ENCODE measurements at places on chromosomes 16 and 17. TPM values are rescaled to one million over a fixed set of nuclear protein-coding genes. Genes with fewer than 3 reads are reported as not detected.

The CAPN15 gene
- total RNA-seq, result 38.1 TPM

The BCAS3 gene
- total RNA-seq, result 13.8 TPM

The SUZ12 gene
- 8.1 TPM for total RNA-seq

The NUDT7 gene
- total RNA-seq, result 4.1 TPM

The LGALS9C gene
- total RNA-seq, result not detected

The MSLN gene
- 1.9 TPM for total RNA-seq

The KRTAP4-3 gene
- total RNA-seq, result not detected

The ACSM2A gene
- 0.28 TPM for total RNA-seq

The PTX4 gene
- total RNA-seq, result not detected

The TBKBP1 gene
- 6.2 TPM for total RNA-seq

The ABCC11 gene
- total RNA-seq, result 0.20 TPM

DNA sequence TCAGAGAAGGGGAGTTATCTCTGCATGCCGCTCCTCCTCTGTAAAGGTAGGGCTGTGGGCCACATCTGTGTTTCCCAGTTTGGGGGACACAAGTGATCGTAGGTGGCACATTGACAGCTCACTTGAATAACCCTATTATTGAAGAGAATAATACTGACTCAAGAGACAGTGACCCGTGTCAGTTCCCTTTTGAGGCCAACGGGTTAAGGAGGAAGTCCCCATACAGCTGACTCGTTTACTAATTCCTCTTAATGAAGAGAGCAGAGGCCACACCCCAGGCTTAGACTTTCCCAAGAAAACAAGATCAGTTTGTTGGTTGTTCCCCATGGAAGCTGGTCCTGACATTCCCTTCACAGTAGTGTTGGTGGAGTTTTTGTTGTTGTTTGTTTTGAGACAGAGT is 33.0 kb downstream of the IL4R start:
- no peak for DNase-seq

DNA sequence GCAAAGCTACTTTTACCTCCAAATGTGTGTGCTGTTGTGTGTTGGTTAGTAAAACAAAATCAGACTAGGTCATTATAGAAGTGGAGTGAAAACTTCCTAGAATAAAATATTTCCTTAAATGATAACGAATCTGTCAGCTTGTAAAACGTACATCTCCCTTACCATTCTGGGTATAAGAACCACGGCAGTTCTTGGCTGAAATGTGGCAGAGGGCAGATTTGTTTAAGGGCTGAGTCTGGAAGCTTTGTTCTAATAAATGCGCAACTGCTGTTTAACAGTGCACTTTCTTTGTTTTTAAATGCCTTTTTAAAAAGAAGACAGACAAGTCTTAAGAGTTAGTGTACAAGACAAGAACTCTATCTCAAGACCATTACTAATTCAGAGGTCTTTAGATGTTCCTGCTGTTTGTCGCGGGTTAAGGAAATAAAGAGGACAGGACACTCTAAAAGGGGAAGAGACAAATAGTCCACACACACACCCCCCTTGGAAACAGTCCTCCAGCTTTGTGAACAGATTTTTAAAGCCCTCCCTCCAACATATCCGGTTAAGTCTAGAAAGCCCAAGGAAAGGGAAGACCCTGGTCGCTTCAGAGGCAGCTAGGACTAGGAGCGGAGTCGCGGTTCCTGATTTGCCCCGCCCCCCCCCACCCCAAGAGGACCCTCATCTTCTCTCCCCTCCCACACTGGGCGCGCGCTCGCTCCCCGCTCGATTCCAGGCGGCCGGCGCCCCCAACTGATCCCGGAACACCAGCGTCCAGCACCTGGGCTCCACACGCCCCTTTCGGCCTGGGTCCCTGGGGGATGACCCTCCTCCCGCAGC is 658 bp downstream of the SYNRG start:
- no peak for DNase-seq

GRCh38 chr16:85677383-85677967 is 11.3 kb downstream of the GINS2 start:
- DNase-seq, result no peak

DNA sequence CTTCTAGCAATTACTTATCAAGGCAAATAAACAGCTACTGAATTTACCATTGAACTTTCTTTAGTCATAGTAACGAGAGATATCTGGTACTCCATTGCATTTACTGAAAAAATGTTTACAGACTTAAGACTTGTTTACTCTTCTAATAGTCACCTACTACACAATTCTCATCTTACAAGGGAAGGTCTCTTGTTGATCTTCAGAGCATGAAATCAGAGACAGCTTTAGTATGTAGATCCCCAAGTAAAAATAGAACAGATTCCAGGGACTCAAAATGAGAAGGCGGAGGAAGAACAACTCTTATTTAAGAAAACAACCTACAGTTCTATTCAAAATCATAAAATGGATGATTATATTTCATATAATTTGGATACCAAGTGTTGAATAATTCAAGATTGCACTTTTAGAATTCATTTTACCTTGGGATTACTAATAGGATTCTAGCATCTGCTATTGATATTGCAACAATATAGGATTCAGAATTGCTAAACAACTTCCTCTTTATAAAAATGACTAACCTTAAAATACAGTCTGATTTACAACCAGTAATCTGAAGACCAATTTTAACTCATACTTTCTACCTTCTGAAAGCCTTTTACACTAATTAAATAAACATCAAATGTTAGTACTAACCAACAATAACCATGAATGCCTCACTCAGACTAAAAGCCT is 20.8 kb downstream of the UBE2G1 start:
- DNase-seq, result no peak

DNA sequence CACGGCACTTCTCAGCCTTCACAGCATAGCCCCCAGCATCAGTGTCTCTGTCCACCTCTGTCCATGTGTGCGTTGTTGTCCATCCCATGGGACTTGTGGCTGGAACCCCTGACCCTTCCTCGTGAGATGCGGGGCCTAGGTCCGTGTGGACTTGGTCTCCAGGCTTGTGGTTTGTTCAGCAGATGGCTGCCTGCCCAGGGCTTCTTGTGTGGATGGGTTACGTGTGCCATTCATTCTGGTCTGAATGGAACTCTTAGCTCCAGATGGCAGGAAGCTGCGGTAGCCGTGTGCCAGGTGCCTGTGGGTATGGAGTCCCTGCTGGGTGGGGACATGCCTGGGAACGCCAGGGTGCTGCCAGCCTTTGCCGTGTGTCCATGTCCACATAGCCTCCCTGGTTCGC is 31.7 kb upstream of the NUDT16L1 start:
- no peak for DNase-seq

GRCh38 chr16:48479955-48480354 is 94.7 kb upstream of the SIAH1 start:
- no peak for DNase-seq

GRCh38 chr17:79045842-79046196 is 21.9 kb downstream of the C1QTNF1 start:
- no peak for DNase-seq

DNA sequence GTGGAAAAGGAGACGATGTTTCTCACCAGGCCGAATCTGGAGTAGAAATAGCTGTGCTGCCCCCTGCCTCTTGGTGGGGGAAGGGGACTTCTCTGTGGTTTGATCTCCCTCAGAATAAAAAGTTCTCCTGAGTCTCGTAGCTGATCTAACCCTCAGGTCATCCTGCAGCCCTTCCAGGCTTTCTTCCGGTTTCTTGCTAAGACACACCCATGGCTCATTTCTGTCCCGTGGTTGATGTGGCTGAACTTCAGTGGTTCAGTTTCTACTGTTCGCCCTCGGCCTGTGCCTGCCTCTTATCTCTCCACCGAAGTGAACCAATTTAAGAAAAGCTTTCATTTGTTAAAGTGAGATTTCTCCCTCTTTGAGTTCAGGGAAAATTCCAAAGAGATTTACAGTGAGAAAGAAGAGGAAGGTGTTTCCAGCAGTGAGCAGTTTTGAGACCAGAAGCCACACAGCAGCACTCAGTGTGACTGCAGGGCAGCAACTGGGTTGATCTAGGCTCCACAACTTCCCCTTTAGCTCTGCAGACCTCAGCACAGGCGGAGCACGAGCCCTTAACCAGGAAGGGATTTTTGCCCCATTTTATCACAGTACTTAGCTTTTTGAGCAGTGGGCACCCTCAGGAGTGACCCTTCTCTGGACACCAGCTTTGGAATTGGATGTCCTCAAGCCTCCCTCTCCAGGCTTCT is 34.9 kb upstream of the CACNG5 start:
- no peak for DNase-seq

GRCh38 chr17:35065880-35066279 is 2.4 kb upstream of the RFFL start:
- DNase-seq, result no peak

DNA sequence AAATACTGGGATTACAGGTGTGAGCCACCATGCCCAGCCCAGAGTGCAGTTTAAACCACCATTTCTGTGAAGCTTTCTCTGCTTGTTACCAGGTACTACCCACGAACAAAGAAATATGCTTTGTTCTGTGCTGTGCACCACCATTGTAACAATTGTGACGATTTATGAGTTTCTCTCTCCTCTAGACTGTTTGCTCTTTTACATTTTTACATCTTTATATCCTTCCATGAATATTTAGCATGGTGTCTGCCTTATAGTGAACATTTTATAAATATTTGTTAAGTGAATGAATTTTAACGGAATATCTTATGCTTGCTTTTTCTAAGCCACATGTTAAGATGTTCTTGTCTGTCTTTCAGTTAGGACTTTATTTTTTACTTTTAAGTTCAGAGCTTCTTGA is 60.3 kb downstream of the OMG start:
- no peak for DNase-seq

- no peak for DNase-seq
These were observed 30.7 kb upstream of the MED9 start for GRCh38 chr17:17445925-17446665.

- DNase-seq, result no peak
These were observed 67.0 kb downstream of the PRMT7 start for GRCh38 chr16:68377667-68378393.

- DNase-seq, result no peak
These were observed 129.1 kb downstream of the SNX11 start for GRCh38 chr17:48236681-48237134.

DNA sequence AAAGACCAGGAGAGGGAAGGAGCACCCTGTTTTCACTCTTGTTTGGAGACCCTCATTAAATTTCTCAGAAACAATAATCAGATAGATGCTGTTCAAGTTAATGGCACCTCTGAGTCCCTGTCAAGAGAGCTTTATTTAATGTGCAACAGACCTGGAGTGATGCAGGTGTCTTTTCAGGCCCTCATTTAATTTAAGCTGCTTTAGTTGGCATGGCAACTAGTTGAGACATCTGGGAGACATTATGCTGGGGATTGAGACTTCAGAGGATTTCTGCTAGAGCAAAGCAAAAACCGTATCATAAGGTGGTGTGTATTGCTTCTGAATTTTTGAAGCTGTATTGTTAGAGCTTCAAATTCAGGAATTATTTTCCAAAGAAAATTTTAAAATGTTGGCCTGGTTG is 108.5 kb downstream of the NLK start:
- no peak for DNase-seq

DNA sequence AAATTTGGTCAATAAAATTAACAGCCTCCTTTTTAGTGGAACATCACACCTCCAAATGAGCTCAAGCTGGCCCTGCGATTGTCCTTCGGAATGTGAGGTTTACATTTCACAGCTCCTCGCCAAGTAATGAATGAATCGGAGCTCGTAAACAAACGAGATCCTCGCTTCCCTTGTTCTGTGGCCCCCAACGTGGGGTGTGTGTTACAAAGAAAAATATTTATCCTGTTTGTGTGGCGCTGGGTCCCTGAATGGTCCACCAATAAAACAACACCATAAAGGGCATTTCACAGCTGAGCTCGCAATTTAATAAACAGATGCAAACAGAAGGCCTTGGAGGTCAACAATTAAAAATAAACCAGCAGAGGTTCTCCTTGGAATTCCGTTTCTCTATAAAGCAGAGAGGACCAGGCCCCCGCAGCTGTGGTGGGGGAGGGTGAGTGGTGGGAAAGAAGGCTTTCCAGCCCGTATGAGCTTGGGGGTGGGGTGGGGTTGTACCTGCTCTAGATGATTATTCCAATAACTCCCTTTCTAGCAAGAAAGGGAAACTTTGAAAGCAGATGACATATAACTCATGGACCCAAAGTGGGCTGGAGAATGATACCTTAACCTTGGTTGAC is 393.9 kb upstream of the SALL1 start:
- DNase-seq, result no peak

- no peak for DNase-seq
These were observed 39.2 kb upstream of the PRSS54 start for GRCh38 chr16:58333985-58334384.

GRCh38 chr16:87114832-87115231 is 202.4 kb downstream of the C16orf95 start:
- DNase-seq, result no peak

- DNase-seq, result no peak
These were observed 299.8 kb upstream of the ZFHX3 start for GRCh38 chr16:73347500-73348375.

- DNase-seq, result peak; percentile 44
These were observed 156.0 kb downstream of the CDH13 start for GRCh38 chr16:82782715-82783251.

DNA sequence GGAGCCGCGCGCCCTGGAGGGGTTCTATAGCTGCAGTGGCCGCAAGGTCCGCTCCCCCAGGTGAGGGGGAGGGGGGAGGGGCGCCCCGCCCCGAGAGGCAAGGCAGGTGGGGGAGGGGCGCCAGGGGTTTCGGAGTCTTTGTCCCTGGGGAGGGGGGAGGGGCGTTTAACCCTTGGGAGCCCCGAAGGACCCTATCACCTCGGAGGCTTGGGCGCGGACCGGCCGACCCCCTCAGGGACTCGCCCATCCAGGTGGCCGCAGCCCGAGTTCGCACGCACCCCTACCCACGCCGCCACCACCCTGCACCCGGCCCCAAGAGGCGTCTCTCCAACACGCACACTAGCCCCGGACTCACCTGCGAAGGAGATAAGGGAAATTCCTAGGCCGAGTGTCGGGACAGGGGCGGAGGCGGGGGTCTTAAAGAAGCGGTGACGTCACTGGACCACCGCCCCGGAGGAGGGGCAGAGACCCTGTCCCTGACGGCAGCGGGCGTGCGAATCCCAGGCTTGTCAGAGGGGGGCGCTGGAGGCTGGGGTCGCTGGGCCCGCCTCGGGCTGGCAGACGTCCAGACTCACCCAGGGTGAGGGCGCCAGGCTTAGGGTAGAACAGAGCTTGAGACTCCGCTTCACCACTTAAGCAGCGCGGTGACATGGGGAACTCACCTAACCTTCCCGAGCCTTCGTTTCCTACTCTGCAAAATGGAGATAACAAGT is at the start of gene CLDN6:
Gene CLDN6 (minus strand): TSS at position 390 of the 713 bp plus-strand sequence. CDS start 2,162 bp downstream, outside the sequence.
- DNase-seq, result peak; percentile 79

DNA sequence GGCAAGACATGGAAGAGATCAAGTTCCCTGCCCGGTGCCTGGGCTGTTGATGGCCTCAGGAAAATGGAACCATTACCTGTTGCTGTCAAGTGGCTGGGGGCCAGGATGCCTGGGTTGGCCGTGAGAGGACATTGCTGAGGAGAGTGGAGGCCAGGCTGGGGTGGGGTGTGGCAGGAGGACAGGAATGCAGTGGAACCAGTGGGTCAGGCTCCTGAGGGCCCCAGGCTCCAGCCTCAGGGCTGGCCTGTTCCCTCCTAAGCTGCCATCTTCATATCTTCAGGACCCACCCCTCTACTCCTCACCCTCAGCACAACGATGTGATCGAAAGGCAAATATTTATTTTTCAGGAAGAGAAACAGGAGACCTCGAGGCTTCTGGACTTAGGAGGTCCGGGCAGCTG is 8.5 kb upstream of the YPEL3 start:
- no peak for DNase-seq

- DNase-seq, result peak; percentile 23
These were observed at the start of gene MYOCD for GRCh38 chr17:12665263-12666210. MYOCD (plus strand) TSS chr17:12665890; CDS start chr17:12666189, 299 bp downstream.

- no peak for DNase-seq
These were observed 24.0 kb upstream of the STH start for GRCh38 chr17:45974916-45975630.

- no peak for DNase-seq
These were observed 35.8 kb upstream of the ADGRG1 start for GRCh38 chr16:57592591-57593003.

- DNase-seq, result no peak
These were observed 495.5 kb upstream of the SOX9 start for GRCh38 chr17:71625330-71625729.

Measured in pancreas (tissue), 10 donors.